ENCODE measurements at places on chromosomes 13 and 19.

DNA sequence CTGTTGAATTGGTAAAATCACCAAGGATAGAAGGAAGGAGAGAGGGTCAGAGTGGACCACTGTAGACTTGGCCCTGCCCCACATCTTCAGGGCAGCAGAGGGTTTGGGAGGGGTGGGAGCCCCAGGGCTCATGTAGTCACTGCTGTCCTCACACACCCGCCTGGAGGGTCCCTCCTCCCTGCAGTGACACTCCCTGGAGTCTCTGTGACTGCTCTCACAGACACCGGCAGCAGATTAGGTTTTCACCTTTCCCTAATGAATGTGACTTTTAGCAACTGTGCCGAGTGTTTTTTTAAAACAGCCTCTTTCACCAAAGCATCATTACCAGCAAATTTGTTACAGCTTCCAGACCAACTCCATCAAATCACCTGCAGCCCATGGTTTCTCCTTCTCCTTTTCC is 45.7 kb upstream of the CCNE1 start:
- peak; percentile 9 for DNase-seq

- peak; percentile 78 for DNase-seq
Measured at GRCh38 chr19:34428549-34429285, 536 bp downstream of the UBA2 start.

DNA sequence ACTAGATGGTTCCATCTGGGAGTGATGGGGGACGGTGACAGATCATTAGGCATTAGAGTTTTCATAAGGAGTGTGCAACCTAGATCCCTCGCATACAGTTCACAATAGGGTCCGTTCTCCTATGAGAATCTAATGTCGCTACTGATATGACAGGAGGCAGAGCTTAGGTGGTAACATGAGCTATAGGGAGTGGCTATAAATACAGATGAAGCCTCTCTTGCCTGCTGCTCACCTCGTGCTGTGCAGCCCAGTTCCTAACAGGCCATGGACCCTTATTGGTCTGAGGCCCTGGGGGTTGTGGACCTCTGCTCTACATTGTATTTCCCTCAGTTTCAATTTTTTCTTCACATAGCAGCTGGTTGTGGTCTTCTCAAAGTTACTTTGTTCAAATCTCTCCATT is 56.5 kb downstream of the CDK8 start:
- no peak for DNase-seq

GRCh38 chr19:23509686-23510450 is 114.6 kb upstream of the ZNF91 start:
- no peak for DNase-seq

- DNase-seq: no peak
Measured at GRCh38 chr13:43572656-43573360, 214.0 kb downstream of the ENOX1 start.

DNA sequence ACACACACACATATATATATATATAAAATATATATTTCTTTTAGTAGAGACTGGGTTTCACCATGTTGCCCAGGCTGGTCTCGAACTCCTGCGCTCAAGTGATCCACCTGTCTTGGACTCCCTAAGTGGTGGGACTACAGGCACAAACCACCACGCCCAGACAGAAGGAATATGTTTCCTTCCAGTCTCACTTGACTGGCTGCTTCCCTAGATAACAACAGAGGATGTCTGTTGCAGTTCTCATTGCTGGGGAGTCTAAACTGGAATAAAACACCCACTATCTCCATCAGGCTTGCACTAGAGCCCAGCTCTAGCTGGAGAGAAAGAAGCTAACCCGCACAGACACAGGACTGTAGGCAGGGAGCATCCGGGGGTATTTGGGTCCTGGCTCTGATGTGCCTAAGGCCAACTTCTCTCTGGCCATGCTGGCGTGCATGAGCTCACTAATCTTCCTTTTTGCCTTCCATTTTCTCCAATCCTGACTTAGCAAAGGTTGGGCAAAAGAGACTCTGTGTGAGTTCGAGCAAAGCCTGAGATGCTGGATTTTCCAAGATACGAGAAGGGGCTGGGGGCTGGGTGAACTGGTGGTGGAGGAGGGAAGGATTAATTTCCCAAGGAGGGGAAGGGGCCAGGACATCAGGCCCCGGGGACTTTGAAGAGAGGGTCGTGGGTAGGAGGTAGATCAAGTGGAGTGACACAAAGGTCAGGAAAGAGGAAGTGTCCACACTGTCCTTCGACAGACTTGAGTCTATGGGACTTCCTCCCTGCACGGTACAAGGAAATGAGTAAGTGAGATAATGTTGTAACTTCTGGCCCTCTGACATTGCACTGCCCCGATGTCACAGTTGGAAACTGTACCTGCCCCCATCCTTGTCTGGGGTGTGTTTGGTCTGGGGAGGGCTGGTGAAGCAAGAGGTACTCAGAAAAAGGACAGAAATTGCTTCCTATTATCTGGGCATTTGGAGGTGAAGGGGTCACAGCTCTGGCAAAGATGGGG is 22.5 kb upstream of the ALOX5AP start:
- DNase-seq: no peak

GRCh38 chr13:25165663-25166062 is 6.4 kb downstream of the AMER2 start:
- no peak for DNase-seq

GRCh38 chr19:32178401-32178800 is 167.0 kb upstream of the ZNF507 start:
- DNase-seq: peak; percentile 17

DNA sequence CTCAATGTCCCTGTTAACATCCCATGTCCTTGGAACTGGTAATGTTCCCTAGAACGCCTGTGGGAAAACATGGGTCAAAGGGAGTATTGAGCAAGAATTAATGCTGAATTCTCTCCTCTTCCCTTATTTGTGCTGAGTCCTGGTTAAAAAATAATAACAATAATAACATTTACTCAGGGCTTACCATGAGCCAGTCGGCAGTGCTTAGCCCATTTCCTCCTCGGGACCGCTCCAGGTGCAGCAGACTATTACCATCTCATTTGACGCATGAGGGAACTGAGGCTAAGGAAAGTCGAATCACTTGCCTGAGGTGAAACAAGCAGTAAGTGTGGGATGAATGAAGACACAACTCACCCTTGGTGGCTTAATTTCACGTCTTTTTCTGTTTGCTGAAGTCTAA is 33.6 kb upstream of the SLC15A1 start:
- no peak for DNase-seq

GRCh38 chr19:10238172-10238783 is 7.1 kb upstream of the S1PR2 start:
- no peak for DNase-seq

- DNase-seq: no peak
Measured at GRCh38 chr13:113176280-113176679, 17.8 kb downstream of the PROZ start.

- no peak for DNase-seq
Measured at GRCh38 chr19:11254666-11255065, 7.7 kb downstream of the DOCK6 start.

DNA sequence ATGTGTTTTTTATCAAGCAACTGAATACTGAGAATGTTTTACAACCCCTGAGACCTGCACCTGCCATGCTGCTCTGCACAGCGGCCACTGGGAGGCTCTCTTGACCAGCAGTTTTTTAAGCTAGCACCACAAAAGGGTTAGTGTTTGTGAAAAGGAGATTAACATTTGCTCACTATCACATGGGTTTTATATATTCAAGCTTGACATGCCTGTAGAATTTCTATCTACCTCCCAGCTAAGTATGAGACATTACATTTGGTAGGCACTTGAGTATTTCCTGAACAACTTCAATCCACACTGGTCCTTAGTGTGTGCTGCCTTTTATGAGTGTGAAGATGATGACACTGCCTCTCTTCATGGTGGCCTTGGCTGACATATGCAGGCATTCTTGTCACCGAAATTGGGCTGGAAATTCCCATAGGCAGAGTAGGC is 1238.9 kb downstream of the UQCRFS1 start:
- DNase-seq: peak; percentile 30

DNA sequence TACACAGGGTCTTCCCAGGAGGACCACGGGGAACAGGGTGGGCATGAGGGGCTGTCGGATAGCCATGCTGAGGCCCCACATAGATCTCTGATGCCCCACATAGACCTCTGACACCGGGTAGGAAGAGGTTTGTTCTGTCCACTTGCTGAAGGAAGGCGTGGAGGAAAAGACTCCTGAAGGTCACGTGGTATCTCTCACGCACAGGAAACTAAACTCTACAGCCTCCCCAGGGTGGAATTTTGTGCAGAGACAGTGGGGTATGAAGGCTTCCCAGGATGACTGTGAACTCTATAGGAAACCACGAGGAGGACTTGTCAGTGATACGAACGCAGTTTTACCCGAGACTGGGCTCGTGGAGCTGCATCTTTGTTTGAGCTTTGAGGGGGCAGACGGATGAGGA is 2.8 kb downstream of the EVI5L start:
- DNase-seq: no peak

DNA sequence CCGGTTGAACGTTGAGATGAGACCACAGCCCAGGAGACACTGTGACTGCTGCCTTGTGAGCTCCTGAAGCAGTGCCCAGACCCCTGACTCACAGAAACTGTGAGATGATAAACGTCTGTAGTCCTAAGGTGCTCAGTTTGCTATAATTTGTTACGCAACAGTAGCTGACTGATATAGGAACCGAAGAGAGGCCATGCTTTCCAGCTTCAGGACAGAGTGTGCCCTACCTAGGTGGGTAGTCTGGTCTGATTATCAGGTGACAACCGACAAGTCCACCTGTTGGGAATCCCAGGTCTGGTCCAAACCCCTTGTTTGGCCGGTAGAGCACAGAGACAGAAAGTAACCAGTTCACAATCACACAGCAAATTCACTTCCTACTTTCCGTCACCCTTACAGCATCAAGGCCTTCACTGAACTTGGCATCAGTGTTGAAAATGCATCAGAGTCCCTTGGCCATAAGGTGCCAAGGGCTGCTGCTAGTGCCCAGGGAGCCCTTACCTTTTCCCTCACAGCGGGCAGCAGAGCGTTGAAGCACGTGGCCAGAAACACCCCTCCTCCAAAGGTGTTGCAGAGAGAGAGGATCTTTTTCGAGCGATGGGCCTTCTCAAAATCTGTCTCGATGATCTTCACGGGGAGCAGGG is 3.1 kb downstream of the SLC39A3 start:
- no peak for DNase-seq

- no peak for DNase-seq
Measured at GRCh38 chr13:103516015-103516795, 450.0 kb upstream of the SLC10A2 start.

DNA sequence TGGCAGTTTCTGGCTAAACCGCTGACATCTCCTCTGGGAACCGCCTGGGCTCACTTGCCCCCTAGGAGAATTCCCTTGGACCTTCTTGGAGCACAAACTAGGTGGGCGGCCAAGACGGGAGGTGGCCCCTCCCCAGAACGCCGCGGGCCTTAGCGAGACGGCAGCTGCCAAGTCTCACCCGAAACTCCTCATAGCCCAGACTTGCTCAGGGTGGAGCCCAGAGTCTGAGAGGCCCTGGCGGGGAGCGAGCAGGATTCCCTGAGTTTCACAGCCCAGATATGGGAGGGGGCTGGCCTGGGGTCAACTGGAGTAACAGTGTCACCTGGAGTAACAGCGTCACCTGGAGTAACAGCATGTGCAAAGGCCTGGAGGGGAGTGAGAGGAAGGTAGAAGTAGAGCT is 10.1 kb downstream of the TINCR start:
- DNase-seq: no peak

DNA sequence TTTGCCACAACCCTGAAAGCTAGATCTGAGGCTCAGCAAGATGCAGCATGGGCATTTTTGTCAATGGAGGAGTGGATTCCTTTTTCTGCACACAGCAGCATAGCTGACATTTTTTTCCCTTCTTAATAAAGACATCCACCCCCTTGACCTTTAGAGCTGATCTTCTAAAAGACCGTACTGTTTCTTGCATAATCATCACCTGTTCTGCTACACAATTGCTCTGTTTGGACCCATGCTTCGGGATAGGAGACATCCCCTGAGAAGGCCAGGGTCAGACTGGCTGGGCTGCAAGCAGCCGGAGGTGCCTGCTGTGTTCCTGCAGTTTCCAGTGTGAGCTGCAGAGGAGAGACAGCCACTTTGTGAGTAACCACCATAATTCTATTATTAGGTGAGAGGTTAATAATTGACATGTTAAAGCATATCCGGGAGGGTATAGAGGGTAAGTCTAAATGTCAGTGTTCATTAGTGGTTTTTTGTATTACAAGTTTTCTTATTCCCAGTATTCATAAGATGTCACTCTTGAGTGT is 108.5 kb upstream of the C1QTNF9B start:
- DNase-seq: no peak

DNA sequence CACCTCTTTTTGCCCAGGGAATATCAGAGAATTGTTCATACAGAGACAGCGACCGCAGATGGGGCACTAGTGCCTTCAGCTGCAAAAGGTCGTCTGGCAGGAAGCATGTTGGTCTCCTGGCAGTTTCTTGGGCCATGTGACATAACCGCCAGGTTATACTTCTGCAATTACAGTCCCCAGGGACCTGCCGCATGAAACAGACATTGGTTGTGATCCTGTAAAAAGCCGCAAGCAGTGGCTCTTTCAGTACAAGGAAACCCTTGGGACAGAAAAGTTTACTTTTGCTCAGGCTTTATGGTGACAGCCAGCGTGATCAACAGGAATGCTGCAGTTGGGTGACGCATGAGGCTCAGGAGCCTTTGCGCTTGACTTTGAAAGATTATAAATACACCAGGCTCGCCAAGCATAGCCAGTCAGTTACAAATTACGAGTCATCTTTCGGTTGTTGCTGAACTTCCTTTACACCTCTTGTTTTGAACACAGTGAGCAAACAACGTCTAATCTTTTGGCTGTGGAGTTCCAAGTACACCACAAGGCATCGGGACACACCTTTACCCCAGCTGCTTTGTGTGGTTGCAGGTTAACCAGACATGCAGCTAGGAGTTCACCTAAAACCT is 50.5 kb upstream of the UBE2L5 start:
- DNase-seq: no peak

GRCh38 chr13:48923376-48923775 is 52.3 kb upstream of the FNDC3A start:
- DNase-seq: no peak

GRCh38 chr13:43631106-43631505 is 155.7 kb downstream of the ENOX1 start:
- no peak for DNase-seq

GRCh38 chr13:73440296-73440895 is 381.6 kb downstream of the KLF5 start:
- no peak for DNase-seq

GRCh38 chr13:91313103-91313502 is 34.4 kb upstream of the MIR17HG start:
- peak; percentile 43 for DNase-seq

- DNase-seq: no peak
Measured at GRCh38 chr13:114062754-114063153, 69.7 kb downstream of the RASA3 start.
